Ecto neural progenitor cell (in vitro differentiated cells): ENCODE measurements at places on chromosomes 7 and 10.

GRCh38 chr10:131960631-131961046 is 21.1 kb downstream of the BNIP3 start:
- DNase-seq, result no peak

- no peak for DNase-seq
Observed at GRCh38 chr10:88672041-88672440, 7.8 kb downstream of the LIPF start.

DNA sequence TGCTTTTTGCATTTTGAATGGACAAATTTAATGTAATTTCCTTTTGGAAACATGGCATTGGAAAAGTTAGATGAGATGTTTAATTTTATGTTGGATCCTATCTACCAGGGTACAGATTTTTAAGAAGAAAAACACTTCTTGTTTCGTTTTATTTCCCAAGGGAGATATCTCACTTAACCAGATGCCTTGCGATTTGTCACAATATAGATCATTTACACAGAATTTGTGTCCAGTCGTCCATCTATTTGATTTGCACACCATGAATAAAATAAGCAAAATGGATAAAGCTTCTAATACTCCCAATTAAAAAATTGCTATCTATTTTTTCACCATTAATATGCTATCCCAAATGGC is 25.7 kb downstream of the HDAC9 start:
- DNase-seq, result no peak

GRCh38 chr7:139871331-139871730 is 42.3 kb downstream of the TBXAS1 start:
- no peak for DNase-seq

DNA sequence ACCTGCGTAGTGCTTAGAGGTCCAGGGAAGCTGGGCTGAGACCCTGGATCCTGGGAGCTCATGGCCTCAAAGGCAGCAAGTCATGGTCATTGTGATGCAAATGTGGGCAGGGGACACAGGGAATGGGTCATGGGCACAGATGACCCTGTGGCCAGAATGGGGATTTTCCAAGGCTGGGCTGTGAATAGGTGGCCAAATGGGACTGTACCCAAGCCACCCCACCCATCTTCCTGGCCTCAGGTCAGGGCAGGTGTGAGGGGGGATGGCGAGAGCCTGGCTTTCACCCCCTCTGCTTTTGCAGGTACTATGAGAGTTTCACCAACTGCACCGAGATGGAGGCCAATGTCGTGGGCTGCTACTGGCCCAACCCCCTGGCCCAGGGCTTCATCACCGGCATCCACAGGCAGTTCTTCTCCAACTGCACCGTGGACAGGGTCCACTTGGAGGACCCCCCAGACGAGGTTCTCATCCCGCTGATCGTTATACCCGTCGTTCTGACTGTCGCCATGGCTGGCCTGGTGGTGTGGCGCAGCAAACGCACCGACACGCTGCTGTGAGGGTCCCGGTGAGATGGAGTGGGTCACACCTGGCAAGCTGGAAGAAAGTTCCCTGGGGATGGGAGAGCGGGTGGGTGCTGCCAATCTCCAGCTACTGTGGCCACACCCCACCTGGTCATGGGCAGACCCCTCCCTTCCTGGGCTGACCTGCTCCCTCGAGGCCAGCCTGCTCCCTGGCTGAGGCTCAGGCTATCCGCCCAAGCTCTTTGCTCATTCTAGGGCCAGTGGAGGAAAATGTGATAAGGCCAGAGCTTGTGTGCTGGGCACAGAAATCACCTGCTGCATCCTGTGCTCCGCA is 25.5 kb downstream of the RAMP3 start:
- peak; percentile 29 for DNase-seq

GRCh38 chr10:99595770-99596465 is 24.3 kb downstream of the SLC25A28 start:
- DNase-seq, result no peak

DNA sequence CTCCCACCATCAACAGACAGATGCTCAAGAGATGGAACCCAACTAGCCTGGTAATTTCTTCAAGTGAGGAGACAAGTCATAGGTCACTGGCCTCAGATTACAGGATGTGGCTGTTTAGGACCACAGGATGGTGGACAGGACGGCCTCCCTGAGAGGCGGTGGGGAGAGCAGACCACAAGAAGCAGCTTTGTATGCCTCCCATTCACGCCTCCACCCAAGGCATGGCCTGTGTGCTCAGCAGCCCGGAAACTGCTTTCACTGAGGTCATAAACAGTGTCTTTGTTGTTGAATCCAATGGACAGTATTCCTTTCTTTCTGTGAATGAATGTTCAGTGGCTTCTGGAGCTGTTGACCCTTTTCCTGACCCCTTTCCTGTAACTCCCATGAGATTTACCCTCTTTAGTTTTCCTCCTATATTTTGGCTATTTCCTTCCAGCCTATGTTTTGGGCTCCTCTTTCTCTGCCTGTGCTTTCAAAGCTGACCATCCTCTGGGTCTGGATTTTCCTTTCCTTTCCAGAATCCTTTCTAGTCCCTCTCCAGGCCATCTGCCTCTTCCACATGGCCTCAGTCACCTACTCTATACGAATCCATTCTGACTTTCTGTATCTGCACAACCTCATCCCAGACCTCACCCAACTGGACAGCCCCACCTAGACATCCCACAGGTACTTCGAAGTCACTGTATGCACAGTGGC is 32.4 kb upstream of the INPP5F start:
- no peak for DNase-seq

DNA sequence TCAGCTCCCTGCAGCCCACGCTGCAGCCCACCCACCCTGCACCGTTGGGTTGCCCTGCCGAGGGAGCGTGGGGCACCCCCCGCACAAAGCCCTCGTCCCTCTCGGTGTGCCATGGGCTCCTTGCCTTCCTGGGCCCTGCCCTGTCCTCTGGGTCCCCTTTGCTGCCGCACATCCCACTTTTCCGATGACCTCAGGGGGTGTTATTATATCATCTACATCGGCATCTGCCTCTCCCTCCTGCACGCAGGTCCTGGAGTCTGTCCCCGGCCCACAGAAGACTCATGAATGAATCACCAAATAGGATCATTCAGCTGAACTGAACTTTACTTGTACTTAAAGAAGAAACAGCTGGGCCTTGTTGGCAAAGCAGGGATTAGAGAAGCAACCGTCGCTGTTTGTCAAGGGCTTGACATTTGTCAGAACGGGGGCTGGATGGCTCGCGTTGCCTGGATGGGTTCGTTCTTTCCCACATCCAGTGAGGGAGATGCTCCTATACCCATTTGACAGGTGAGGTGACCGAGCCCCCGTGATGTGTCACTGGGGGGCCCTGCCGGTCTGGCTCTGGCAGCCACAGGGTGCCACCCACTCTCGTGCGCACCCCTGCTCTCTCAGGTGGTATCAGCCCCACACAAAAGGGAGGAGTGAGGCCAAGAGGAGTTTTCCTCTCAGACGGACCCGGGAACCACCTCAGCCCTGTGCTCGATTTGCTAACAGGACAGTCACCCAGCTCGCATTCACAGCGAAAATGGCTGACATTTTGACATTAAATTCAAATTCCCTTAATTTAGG is 58.6 kb upstream of the EBF3 start:
- peak; percentile 43 for DNase-seq
